Endothelial cell (in vitro differentiated cells): ENCODE measurements at places on chromosomes 2 and 18.

DNA sequence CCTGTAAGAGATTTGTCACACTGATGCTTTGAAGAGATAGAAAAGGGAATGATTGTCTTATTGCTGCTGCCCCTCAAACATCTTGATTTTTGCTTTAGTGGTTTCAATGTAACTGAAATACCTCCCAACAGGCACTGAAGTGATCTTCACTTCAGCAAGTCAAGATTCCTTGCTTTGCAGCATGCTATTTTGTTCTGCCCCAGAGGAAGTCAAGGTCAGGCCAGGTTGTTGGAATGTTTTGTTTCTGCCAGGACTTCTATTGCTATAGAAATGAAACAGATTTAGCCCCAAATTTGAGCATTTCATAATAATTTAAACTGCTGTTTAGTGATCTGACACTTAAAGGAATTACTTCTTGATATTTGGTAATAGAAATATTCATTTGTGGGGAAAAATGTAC lies 277.6 kb downstream of the ZNF804A start:
- DNase-seq: no peak

GRCh38 chr2:51410331-51410730 lies 378.4 kb upstream of the NRXN1 start:
- DNase-seq: no peak

DNA sequence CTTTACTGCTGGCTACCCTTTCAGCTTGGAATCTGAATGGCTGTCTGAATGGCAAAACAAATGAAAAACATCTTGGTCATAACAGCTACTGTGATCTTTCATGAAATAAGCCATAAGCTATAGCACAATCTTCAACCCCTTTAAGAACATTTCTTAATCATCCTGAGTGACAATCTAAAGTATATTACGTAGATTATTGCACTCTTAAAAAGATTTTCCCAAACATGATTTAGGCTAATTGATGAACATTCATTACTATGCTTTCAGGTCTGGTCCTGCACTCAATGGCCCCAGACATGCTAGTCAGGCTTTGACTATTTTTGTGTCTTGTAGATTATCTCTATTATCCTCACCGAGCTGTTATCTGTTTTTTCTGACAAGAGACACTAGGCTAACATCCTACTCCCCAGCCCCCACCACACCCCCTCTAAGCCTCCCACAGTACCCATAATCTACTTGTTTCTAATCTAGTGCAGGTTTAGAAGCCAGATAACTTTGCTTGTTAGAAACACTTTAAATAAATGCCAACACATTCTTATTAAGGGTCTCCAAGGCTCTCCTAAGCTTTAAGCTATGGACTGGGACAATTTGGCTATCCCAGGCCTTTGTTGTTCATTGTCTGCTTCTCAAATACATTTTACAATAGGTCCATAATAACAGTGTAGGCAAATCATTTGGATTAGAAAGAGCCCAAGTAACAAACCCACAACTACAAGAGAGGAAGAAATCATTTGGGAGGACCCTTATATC lies 4.2 kb downstream of the SMAD2 start:
- no peak for DNase-seq

DNA sequence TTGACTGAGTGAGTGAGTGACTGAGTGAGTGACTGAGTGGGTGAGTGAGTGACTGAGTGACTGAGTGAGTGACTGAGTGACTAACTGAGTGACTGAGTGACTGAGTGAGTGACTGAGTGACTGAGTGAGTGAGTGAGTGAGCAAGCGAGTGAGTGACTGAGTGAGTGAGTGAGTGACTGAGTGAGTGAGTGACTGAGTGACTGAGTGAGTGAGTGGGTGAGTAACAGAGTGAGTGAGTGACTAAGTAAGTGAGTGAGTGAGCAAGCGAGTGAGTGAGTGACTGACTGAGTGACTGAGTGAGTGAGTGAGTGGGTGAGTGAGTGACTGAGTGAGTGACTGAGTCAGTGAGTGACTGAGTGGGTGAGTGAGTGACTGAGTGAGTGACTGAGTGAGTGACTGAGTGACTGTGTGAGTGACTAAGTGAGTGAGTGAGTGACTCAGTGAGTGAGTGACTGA lies 11.9 kb downstream of the MAL start:
- DNase-seq: no peak

DNA sequence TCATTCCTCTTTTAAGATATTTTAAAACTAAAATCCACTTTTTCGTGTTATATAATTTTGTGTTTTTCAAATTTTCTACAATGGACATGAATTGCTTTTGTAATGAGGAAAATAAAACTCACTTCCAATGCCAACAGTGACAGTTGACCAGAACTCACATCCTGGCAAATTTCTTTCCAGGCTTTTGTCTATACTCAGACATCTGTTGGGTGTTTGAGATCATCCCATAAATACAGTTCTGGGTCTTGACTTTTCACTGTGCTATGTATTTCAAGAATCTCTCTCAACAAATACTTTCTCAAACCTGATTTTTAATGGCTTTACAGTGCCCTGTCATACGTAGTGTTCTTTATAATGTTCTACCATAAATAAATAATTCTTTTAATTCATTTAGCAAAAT lies 57.6 kb downstream of the RPL37A start:
- no peak for DNase-seq

DNA sequence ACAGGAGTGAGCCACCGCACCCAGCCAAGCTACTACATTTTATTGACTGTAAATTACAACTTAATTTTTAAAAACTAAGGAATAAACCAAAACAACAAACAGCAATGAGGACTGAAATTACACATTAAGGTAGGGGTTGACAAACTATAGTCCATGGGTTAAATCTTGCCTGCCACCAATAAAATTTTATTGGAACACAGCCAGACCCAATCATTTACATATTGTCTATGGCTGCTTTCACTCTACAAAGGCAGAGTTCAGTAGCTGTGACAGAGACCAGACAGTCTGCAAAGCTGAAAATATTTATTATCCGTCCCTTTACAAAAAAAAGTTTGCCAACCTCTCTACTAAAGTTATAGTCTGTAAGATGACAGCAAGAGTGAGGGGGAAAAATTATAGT lies 24.3 kb upstream of the UGP2 start:
- no peak for DNase-seq

- no peak for DNase-seq
Observed at GRCh38 chr18:3260995-3261372, 949 bp upstream of the MYL12B start.

GRCh38 chr2:130836501-130837174 lies at the start of gene ARHGEF4:
TSS of gene ARHGEF4 (plus strand) at chr2:130836914. CDS start at chr2:130836954, 40 bp downstream.
- peak; percentile 51 for DNase-seq

DNA sequence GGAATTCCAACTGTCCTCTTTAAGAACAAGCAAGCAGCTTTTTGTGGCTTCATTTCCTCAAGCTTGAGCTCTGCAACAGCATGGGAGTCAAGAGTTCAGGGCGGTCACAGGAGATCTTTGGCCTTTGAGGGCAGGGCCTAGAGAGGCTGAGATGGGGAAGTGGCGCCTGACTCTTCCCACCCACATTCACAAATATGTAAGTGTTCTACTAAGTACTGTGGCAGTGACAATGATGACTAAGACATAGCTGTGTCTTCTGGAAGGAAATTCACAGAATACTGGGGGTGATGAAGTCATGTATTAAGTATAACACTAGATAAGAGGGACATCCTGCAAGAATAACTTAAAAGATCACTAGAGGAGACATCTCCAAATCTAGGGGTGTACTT lies 15.0 kb downstream of the RND3 start:
- no peak for DNase-seq

- DNase-seq: no peak
Observed at GRCh38 chr2:184346338-184346862, 251.9 kb upstream of the ZNF804A start.

DNA sequence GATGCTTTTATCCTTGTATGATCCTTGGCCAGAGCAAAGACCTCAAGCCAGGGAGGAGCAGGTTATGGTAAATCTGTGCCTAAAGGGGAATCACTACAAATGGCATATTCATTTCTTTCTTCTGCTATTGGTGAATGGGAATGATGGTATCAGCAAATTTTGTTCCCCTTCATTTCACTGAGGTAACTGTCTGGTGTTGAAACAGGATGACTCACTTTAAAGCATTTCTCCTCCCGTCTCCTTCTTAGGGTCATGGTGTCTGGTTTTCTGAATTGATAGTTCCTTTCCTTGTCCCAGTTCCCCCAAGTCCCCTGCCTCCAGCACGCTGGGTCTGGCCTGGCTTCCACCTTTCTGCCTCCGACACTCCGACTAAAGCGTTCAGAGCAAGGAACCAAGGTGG lies 109.2 kb downstream of the MREG start:
- DNase-seq: no peak

DNA sequence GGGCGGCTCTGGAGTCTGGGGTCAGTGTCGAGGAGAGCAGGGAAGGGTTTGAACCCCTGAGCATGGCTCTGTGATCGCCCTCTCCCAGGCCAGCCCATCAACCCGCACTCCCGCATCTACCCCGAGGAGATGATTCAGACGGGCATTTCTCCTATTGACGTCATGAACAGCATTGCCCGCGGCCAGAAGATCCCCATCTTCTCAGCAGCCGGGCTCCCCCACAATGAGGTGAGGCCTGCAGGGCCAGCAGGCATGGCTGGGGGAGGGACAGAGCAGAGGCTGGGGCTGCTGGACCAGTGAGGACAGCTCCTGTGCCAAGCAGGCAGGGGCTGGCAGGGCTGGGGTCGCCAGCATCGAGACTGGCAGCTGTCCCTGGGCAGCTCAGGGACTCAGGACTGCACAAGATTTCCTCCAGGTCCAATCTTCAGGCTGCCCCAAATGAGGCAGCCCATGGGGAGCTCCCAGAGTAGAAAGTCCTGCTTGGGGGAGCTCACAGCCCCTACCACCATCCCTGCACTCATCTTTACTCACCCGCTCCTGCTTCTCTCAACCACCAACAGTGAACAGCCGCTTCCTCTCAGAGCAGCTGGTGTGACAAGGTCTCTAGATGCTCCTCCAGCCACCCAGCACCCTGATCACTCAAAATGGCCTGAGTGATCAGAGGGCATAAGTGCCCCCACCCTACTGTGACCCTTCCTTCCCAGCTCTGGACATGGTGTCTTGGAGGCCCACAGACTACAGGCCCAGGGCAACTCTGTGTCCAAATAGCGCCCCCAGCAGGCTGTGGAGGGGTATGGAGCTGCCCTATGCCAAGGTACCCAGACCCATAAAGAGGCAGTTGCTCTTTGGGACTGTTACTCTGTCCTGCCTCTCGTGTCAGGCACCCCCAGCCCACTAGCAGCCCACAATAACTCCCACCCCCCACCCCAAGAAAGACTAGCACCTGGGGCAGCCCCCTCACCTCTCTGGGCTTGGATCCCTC lies 18.3 kb upstream of the ANKRD53 start:
- DNase-seq: no peak

DNA sequence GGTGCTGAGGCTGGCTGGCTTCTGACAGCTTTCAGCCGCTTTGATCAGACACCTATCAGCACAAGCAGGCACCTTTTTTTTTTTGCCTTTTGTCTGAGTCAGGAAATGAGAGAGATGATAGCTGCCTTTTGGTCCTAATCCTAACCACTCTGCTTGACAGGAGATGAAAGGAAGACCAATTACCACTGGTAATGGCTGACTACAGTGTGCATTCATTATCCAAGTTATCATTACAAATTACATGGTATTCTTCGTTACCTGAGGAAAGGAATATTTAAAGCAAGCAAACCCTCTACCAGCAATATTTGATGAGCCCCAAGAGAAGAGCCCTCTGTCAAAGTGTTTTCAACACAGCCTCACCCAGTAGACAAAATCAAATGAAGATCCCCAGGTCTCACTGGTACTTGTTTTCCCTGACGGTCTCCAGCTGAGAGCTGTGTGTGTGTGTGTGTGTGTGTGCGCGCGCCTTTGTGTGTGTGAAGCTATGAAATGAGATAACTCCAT lies 925.7 kb downstream of the DCDC2C start:
- no peak for DNase-seq
